ENCODE measurements at places on chromosomes 11 and 22.

- DNase-seq = no peak
These were observed 123.1 kb downstream of the BRD1 start for GRCh38 chr22:49704345-49705215.

GRCh38 chr22:46865052-46865434, 102.6 kb downstream of the TBC1D22A start:
- DNase-seq = no peak

GRCh38 chr11:114298710-114299109, 2.5 kb downstream of the NNMT start:
- no peak for DNase-seq

DNA sequence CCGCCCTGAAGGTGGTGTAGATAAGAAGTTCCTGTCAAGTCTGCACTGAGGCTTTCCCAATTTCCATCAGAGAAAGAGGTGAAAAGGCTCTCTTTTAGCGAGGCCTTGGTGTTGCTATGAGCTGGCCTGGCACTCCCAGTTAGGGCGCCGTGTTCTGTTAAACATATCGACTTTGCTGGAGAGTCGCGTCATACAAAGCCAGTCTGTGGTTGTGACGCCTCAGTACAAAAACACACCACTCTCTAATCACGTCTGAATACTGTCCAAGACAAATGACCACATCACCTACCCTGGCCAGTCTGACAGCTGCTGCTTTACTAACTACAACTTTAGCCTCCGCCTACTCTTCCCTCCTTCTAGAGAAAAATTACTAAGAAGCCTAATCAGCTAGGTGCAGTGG, 8.0 kb upstream of the TOLLIP start:
- no peak for DNase-seq

DNA sequence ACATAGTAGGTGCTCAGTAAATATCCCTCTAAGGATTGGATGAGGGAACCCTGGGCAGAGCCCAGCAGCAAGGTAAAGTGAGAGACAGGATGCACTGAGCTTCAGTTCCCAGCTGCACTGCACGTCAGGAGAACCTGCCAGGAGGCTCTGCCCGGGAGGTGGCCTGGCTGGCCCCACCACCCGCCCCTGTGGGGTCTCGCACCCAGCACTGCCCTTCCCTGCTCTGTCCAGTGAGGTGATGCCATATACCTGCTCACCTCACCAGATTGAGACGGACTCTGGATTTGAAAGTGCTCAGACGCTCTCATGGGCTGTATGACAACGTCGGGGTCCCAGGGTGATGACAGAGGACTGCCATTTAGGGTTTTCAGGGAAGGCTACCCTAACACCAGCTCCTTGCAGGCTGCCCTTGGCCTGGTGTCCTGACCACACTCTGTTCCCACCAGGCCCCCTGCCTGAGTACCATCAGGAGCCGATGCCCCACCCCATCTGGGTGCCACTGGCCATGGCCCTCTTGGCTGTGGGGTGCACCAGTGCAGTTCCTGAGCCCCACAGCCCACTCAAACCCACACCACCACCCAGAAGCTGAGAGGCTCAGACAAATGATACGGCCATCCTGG, 61.7 kb upstream of the FGF3 start:
- no peak for DNase-seq

- no peak for DNase-seq
These were observed 221.3 kb downstream of the NAV2 start for GRCh38 chr11:19933801-19934488.

DNA sequence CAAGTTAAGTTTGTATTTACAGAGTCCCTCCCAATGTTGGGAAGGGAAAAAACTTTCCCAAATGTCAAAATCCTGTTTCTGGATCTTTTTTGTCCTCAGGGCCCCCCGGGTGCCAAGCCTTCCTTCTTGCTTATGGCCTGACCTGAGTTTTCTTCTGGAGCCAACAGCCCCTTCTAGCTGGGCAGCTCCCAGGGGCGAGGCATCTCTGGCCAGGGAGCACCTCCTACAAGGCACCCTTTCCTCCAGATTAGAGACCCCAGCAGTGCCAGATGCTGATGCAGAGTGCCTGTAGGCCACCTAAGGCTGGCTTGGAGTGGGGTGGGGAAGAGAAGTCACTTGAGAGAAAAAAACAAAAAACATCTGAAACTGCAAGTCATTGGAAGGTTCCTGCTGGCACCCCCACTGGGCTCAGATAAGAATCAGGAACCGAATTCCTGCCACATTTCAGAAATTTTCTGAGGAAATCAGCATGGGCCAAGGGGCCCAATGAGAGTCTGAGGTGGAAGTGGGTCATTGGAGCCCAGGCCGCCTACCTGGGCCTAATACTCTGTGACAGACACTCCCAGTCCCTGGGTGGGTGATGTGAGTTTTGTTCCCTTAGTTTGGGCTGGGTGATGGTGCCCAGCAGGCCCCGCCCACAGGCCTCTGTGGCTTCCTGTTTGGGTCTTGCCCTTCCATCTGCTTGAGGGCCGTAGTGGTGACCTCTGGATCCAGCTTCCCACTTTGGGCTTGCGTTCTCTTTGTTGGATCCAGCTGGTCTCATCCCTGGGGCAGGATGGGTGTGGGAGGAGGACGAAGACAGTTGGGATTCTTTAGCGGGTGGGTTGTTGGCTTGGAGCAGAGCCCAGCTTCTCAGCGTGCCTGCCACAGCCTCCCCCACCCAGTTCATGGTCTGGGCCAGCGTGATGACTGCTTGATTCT, 40.6 kb downstream of the PARVA start:
- DNase-seq = peak; percentile 63

GRCh38 chr11:102226702-102227490, 90.4 kb upstream of the BIRC3 start:
- peak; percentile 69 for DNase-seq

- DNase-seq = peak; percentile 51
These were observed 14.5 kb upstream of the MB start for GRCh38 chr22:35631597-35631996.

- DNase-seq = peak; percentile 19
These were observed 67.6 kb upstream of the ARHGAP42 start for GRCh38 chr11:100619484-100619883.

DNA sequence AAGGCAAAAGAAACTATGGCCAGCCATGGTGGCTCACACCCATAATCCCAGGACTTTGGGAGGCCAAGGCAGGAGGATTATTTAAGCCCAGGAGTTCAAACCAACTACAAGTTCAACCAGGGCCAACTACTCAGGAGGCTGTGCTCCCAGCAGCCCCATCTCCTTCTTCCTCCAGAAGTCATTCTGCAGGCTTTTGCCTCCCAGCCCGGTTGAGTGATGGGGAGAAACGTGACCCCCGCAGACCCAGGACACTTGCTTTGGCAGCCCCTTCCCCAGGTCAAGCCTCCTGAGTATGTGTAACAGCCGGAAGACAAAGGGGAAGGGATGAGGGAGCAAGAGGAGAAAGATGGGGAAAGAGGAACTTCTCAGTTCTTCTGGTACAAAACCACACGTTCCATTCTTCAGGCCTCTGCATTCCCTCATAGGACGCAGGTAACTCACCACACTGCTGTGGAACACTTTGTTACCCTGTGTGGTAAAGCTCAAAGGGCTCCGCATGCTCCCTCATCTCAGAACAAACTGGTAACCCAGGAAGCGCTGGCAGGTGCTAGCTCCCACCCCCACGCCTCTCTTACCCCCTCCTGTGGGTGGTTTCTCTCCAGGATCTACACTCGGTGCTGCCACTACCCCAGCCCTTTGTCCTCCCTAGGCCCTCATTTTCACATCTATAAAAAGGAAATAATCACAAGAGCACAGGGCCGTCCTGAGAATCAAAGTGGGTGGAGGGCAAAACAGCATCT, 4.0 kb downstream of the SULT4A1 start:
- no peak for DNase-seq

DNA sequence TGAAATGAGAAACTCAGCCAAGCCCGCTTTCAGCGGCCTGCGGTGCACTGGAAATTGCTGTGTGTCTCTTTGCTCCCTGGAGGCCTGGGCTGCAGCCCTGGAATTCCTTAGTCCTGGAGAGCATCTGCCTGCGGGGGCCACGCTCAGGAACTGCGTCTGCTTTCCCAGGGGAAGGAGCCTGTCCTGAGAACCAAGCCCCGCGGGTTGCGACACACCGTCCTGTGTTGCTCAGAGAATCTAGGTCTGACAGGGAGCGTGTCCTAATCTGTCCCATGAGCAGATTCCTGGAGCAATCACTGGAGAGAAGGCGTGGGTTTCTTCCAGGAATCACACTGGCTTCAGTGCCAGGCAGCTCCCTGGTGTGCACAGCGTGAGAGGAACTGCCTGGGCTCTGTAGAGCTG, 708.1 kb downstream of the BRD1 start:
- no peak for DNase-seq

GRCh38 chr22:26374391-26375026, 54.6 kb upstream of the ASPHD2 start:
- DNase-seq = no peak

DNA sequence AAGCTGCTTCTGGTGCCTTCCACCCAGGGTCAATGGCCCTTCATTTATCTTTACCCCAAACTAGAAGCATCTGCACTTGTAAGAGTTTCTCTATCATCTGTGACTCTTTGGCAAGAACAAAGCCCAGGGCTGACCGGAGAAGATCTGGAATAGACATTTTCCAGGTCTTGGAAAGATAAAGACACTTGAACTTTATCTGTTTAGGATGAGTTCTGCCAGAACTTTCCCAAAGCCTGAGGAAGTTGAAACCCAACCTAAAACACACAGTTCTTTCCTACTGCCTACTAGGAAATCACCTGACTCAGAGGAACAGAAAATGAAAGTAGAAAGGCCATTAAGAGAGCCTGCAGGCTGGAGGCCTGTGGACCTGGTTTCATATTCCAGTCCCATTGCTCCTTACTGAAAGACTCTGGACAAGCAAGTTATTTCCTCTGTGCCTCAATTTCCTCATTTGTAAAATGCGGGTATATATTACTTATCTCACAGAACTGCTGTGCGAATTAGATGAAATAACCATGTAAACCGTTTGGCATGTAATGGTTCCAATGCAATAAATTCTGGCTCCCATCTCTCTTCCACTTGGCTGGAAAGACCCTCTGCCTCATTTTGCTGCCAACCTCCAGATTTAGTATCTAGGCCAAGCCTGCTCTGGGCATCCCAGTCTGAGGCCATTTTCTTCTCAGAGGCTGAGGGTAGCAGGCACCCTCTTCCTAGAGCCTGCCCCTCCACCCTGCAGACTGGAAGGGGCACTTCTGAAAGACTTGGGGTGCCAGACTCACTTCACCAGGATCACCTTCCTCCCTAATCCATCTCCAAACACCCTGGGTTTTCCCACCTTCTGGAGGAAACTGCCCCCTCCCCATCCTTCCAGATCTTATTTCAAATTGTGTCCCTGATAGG, 1.2 kb downstream of the UBE2L6 start:
- DNase-seq = peak; percentile 79

GRCh38 chr11:77081381-77081851, 14.6 kb downstream of the CAPN5 start:
- DNase-seq = no peak

GRCh38 chr11:65968600-65969482, 7.3 kb downstream of the SART1 start:
- DNase-seq = no peak

- no peak for DNase-seq
These were observed 1167.3 kb downstream of the TBC1D22A start for GRCh38 chr22:47929646-47930185.

- peak; percentile 80 for DNase-seq
These were observed 798 bp downstream of the AMPD3 start for GRCh38 chr11:10455637-10456487.

DNA sequence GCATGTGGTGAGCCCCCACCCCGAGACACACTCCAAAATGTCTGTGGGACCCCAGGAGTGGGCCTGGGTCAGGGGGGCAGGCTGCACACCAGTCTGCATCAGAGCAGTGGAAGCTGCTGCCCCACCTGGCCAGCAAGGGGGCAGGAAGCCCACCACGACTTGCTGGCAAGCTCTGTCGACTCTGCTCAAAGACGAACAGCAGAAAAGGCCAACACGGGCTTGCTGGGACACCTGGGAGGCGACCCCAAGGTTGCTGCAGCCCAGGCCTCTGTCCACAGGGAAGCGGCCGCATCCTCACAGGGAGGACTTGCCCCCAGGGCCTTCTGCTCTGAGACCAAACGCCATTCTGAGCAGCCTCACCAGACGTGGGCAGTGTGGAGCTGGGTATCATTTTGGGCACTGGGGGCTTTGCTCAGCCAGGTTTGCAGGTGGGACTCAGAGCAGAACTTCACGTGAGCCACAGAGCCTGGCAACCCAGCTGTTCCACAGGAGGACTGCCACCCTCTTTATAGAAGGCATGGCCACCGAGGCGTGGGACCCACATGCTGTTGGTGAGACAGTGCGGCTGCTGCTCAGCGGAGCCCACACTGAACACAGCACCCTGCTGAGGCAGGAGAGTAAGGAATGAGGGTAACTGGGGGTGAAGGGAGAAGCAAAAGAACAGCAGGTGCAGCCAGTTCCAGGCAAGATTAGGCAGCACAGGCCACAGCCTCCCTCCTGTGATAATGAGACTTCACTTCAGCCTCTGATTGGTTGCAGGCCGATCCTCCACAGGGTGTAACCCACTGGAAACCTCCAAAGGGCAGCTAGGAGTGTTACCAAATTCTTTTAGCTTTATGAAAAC, 11.0 kb downstream of the IL17REL start:
- no peak for DNase-seq

- no peak for DNase-seq
These were observed 120.3 kb downstream of the ETS1 start for GRCh38 chr11:128467041-128467440.
